ENCODE measurements at places on chromosomes 2 and 18.

- DNase-seq = no peak
Measured at GRCh38 chr18:43276491-43276890, 799 bp downstream of the SYT4 start.

- DNase-seq = no peak
Measured at GRCh38 chr2:120572226-120572625, 163.4 kb upstream of the GLI2 start.

- no peak for DNase-seq
Measured at GRCh38 chr2:229410264-229410663, 139.2 kb upstream of the PID1 start.

DNA sequence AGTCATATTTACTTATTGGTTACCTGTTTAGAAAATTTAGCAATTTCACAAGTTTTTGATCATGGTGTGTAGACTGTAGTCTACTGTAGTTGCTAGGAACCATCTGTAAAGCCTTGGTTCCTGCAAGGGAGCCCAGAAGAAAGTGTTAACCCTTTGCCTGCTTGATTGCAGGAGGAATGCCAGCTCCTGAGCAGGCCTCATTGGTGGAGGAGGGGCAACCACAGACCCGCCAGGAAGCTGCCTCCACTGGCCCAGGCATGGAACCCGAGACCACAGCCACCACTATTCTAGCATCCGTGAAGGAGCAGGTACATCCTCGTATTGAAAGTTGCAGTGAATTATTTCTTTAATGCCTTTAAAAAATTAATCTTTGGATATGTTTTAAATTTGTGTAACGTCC is 76.3 kb downstream of the PKP4 start:
- no peak for DNase-seq

GRCh38 chr2:222733846-222734702 is 62.6 kb downstream of the MOGAT1 start:
- no peak for DNase-seq

GRCh38 chr2:55049821-55050099 is 491 bp downstream of the RTN4 start:
- no peak for DNase-seq

DNA sequence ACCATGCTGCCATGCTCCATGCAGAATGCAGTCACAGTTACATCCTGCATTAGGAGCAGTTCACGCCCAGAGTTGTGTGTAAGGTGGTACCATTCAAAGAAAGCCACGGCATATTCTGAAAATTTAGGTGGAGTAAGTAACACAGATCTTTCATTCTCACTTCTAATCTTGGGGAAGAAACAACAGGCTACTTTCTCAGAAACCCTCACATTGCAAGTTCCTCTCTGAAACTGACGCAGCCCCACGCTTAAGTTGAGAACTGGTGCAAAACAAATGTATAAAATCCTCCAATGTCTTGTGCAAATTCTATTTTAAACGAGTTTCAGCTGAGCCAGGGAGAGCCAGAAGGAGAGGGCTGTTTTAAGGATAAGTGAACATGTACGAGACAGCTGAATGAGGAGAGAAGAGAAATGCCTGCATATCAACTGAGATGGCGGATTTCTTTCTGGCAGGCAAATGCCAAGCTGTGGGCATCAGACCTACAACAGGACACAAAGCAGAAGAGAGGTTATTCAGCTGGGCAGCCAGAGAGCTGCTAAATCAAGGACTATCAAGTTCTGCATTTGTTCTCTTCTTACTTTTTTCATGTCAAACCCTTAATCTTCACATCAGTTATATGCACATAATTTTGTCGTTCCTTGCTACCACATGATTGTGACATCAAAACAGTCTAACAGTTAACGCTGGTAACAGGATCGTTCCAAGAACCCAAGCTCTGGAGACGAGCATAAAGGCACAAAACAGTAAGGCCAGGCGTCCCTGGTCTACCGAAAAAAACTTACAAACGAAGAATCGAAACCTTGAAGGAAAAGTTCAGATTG is 6.4 kb downstream of the ARL4C start:
- no peak for DNase-seq

DNA sequence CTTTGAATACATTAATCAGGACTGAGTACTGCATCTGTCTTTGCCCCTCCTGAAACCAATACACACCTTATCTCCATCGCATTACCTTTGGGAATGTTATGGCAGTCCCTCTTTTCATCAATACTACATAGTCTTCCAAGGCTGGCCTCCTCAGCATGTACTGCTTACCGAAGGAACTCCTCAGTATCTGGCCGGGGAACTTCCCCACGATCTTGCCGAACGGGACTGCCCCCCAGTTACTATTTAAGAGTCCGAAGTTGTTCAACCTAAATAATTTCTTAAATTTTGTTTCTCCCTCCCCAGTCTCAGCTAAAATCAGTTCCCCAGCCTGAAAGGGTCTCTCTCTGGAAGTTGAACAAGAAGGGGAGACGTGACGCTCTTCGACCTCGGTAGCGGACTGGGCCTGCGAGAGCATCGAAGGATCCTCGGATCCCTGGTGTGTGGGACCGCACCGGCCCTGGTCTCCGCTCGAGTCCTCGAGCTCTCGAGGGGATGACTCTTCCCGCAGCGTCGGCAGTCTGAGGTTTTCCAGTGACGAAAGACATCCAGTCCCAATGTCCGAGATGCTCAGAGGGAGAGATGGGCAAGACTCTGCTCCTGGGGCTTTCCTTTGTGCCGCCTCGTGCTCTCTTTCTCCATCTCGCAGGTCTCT is 489 bp downstream of the TRMT61B start:
- no peak for DNase-seq

DNA sequence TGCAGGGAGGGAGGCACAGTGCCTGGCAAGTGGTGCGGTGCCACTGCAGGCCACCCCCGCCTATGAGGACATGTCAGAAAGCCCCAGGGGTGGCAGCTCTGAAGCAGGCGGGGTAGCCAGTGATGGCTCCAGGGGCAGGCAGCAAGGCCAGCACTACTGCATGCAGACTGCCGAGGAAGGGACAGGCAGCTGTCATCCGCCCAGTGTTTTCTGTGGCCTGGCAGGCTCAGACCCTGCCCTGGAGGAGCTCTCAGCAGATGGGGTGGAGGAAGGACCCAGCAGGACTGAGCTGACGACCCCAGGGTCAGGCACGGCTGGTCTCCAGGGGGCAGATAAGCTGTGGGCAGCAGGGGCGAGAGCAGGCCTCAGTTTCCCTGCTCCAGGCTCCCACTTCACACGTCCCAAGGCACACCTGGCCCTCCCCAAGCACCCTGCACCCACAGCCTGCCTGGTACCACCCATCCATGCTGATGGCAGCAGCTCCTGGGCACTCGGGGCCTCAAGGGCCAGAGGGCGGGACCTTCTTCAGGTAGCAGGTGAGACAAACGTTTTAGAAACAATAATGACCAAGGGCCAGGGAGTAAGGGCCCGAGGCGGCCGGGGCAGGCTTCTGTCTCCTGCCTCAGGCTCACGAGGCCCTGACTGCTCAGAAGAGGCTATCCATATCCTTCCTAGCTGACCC is 48.5 kb downstream of the HS6ST1 start:
- no peak for DNase-seq

DNA sequence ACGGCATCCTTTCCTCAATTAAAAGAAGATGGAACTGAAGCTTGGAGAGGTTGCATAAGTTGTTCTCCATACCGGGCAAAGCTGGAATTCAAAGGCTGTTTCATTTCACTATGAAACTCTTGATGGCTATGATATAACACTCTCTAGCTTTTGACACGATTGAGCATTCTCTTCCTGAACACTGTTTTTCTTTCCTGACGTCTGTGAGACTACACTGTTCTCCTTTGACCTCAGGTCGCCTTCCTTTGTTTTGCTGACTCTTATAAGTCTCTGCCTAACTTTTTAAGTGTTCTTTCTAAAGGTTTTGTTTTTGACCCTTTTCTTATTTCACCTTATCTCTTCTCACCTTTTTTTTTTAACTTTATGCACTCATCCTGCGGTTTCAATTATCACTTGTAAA is 261.8 kb upstream of the LINC00305 start:
- no peak for DNase-seq

DNA sequence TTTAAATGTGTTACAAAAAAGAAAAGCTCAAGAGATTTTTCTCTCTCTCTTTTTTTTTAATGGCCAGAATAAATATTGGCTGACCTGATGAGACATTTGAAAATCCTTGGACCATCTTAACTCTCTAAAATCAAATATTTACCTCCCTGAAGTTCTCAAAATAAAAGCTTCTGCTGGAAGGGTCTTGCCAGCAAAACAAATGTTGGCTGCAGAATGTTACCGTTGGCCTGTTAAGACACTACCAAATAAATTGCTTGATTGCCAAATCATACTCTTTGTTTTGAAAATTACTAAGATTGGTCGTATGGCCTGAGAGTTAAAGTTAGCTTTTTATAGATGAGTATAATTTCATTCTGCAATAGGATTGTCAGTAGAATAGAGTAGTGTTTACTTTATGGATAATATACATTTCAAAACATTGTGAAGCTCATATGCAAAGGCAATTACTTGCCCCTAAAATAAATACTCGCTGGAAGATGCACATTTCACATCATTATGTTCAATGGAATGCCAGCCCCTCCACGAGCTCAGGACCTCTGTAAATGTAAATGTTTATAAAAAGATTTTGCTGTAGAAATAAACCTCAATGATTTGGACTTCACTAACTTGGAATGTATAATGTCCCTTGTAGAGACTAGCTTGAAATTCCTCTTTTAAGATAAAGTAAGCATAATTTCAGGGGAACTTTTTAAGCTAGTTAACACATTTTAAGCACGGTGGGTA is 193.4 kb downstream of the SOX11 start:
- DNase-seq = no peak

DNA sequence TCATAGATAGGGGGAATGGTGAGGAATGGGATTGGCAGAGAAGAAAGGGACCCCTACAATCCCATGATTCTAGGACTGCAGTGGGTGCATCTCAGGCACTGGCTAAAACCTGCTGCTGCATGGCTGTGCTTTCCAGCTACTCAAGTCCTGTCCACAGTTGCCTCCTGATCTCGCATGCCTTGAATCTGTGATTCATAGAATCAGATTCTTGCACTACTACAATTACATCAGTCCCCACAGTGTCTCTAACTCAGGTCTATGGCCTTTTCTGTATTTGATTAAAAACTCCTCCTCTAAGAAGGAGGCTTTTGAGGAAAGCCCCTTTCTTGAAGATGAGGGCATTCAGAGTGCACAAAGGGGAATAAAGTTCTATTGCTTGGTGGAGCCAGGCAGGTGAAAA is 117.4 kb downstream of the LRATD1 start:
- peak; percentile 26 for DNase-seq

Measured in skeletal muscle cell (primary cell).